ENCODE measurements at places on chromosomes 1 and 21. TPM values are rescaled to one million over a fixed set of nuclear protein-coding genes. Genes with fewer than 3 reads are reported as not detected.

COL8A2 gene
- 2.7 TPM for total RNA-seq

DNA sequence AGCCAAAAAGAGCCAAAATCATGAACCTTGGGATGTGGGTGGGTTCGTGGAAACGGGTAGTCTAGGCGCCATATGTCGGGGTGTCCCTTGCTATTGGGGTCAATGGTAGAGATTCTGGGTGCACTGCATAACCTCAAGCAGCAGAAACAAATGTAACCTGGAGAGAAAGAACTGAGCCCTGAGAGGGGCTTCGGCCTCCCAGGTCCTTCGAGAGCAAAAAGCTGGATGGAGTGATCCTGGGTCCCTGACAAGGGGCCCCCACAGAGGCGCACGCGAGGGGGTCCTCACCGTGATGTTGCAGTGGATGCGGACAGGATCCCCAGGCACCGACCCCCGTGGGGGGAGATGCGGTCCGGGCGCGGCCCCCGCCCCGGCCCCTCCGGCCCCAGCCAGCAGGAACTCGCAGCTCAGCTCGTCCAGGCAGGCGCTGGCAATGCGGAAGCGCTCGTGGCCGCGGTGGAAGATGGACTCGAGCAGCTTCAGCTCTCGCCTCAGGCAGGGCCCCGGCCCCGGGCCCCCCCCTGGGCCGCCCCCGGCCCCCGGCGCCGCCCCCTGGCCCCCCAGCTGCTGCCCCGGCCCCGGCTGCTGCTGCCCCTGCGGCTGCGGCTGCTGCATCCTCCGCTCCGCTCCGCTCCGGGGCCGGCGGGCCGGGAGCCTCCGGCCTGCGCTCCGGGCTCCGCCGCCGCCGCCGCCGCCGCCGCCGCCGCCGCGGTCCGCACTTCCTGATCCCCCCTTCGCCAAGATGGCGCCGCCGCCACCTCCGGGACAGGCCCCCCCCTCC, at the start of gene UBE2Q1:
TSS of gene UBE2Q1 (minus strand) at position 724 of the 781 bp plus-strand sequence. CDS start at position 615, 109 bp downstream.
- DNase-seq: peak; percentile 64

- no peak for DNase-seq
These were observed at the start of gene SEC16B for GRCh38 chr1:177969825-177970371. SEC16B (minus strand) TSS chr1:177970058; CDS start chr1:177967981, 2,077 bp downstream.

GRCh38 chr1:31800674-31800967, 15.2 kb downstream of the SPOCD1 start:
- no peak for DNase-seq

KDF1 gene
- total RNA-seq: 0.91 TPM

GRCh38 chr1:11098931-11099309, 749 bp downstream of the EXOSC10 start:
- no peak for DNase-seq

ERICH3 gene
- total RNA-seq: not detected

GRCh38 chr1:35434703-35435102, 122.5 kb downstream of the KIAA0319L start:
- no peak for DNase-seq

GRCh38 chr1:7781923-7782495, 2.1 kb upstream of the PER3 start:
- DNase-seq: peak; percentile 68

PCSK9 gene
- total RNA-seq: not detected

DNA sequence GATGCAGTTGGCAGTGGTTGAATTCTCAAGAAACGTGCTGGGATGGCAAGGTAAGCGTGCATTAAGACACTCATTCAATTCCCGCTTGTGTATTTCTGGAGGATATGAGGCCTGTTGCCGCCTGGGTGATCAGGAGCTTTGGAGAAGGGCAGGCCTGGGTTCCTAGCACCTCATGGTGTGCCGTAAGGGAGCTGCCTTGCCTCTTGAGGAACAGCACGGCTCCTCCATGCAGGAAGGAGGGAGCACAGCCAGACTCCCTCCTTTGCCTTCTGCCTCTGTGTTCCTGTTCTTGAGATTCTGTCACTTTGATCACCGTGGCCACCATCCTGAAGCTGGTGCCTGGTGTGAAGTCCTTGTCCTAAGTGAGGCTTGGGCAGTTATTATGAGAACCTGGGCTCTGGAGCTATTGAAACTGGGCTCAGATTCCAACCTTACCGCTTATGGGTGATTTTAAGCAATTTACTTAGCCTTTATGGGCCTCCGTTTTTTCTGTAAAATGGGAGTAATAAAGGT, 18.3 kb downstream of the SLFNL1 start:
- DNase-seq: no peak

VCAM1 gene
- 6.0 TPM for total RNA-seq

DNA sequence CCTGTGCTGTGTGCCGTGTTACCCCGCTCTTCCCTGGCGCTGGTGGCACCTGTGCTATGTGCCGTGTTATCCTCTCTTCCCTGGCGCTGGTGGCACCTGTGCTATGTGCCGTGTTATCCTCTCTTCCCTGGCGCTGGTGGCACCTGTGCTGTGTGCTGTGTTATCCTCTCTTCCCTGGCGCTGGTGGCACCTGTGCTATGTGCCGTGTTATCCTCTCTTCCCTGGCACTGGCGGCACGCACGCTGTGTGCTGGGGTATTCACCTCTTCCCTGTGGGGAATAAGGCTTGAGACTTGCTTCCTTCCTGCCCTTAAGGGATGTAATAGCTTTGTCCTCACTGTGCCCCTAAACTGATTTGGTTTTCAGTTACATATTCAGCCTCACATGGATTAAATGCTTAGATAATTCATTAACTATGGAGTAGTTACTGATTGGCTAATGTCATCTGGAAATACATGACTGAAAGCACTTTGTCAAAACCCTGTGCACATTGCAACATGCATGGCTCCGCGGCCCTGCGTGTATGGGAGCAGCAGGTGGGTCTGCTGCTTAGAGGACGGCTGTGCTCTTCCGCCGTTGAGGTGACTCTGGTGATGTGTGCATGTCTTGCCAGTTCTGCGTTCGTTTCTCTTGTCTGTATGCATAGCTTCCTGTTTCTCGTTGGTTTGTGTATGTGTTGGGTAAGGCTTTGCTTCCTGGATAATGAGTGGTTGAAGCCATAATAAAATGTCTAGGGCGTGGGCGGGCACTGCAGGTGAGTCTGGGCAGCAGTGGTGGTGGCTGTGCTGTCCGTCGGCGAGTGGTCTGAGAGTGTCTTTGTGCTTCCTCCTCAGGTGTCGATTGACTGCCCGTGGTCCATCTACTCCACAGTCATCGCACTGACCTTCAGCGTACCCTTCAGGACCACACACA, 17.9 kb upstream of the PWP2 start:
- no peak for DNase-seq

DNA sequence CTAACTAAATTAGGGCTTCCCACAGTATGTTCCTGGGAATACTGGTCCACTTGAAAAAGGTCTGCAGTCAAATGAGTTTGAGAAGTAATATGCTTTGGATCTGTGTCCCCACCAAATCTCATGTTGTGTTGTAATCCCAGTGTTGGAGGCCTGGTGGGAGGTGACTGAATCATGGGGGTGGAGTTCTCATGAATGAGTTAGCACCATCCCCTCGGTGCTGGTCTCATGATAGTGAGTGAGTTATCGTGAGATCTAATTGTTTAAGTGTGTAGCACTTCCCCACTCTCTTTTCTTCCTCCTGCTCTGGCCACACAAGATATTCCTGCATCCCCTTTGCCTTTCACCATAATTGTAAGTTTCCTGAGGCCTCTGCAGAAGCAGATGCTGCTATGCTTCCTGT, 16.9 kb upstream of the DMRTB1 start:
- DNase-seq: no peak

AQP10 gene
- total RNA-seq: 0.12 TPM

GRCh38 chr21:45318146-45318555, 30.5 kb upstream of the POFUT2 start:
- peak; percentile 43 for DNase-seq

DNA sequence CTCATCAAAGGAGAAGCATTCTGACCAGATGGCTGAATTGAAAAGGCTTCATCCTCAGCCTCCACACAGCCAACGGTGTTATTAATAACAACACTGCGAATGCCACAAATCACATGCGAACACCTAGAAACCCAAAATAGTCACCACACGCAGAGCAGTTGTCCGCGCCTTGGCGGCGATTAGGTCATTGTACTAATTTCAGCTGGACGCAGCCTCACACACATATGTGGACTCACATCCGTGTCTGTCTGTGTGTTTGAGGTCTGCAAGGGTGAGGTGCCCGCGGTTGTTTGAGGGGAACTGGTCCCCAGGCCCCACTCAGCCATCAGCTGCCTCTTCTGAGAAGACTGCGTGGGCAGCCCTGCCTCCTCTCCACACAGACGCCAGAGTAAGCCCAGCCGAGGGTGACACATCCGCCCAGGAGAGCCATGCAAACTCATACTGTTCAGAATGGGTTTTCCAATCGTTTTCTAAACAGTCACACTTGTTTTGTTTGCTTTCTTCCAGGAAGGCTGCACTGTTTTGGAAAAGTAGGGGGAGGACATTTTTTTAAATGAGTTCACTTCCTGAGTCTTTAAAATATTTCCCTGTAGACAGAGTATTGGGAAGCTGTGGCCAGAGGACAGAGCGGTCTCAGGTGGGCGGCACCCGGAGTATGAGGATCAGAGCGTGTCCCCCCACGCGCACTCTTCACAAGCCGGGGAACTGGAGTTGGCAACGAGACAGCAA, 53.4 kb downstream of the TOMM20 start:
- DNase-seq: peak; percentile 79

- DNase-seq: no peak
These were observed 54.6 kb downstream of the MATN1 start for GRCh38 chr1:30668546-30669327.

FCRL3 gene
- total RNA-seq: 0.08 TPM

SLC16A4 gene
- 6.4 TPM for total RNA-seq

DNA sequence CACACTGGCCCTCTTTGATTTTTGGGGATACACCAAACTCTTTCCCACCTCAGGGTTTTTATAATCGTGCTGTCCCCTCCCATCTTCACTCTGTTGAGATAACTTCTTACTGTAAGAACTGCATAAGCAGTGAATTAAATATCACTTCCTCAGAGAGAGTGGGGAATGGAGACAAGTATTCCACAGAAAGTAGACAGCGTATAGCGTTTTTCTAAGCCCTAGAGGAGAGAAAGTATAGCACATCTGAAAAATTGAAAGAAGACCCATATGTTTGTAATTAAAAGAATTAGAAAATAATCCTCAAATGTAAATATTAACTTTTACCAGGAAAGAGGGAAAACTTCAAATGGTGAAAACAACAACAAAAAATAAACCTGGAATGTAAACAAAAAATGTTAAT, 67.3 kb downstream of the GPR161 start:
- DNase-seq: no peak

GRCh38 chr1:233328142-233328921, 808 bp downstream of the MAP3K21 start:
- DNase-seq: peak; percentile 60

DNA sequence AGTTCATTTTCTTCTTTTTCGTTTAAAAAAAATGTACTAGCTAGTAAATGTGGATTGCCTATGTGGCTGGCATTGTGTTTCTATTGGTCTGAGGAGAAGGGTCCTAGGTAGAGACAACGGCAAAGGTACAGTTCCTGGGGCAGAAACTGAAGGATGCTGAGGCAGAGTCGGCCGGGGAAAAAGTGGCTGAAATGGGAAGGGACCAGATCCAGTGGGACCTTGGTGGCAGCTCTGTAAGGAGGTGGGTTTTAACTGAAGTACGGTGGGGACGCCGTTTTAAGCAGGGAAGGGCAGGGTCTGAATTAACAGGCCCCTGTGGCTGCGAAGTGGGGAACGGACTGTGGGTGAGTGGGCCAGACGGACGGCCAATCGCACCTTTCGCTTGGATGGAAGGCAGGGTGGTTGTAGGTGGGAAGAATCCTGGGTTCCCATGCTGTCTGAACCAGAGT, 420 bp upstream of the VPS13D start:
- DNase-seq: no peak

DNA sequence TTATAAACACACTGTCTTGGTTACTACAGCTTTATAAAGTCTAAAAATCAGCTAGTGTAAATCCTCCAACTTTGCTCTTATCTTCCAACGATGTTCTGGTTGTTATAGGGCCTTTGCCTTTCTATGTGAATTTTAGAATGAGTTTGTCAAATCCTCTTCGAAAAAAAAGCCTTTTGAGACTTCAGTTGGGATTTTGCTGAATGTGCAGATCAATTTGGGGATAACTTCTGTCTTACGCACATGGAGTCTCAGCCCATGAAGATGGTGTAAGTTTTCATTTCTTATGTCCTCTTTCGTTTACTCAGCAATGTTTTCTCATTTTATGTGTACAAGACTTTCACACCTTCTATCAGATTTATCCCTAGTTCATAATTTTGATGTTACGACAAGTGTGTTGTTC, 64.8 kb upstream of the ADARB1 start:
- no peak for DNase-seq

HLX gene
- total RNA-seq: 4.1 TPM

DNA sequence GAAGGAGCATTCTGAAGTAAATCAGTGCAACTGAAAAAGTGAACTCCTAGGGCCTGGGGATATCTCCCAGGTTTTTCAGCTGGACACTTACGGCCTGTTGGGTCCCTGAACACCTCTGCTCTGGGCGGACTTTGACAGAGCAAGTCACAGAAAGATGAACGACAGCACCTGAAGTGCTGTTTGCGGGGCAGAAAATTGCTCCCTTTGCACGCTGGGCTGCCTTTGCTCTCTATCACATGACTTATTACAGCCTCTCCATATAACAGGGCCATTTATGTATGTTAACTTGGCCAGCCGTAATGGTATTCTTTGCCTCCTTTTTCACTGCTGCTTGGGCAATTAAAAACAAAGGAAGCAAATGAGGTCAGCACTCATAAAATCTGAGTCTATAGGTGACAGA, 332.9 kb downstream of the BARHL2 start:
- no peak for DNase-seq

- DNase-seq: no peak
These were observed 19.4 kb upstream of the USP1 start for GRCh38 chr1:62417351-62417999.

DNA sequence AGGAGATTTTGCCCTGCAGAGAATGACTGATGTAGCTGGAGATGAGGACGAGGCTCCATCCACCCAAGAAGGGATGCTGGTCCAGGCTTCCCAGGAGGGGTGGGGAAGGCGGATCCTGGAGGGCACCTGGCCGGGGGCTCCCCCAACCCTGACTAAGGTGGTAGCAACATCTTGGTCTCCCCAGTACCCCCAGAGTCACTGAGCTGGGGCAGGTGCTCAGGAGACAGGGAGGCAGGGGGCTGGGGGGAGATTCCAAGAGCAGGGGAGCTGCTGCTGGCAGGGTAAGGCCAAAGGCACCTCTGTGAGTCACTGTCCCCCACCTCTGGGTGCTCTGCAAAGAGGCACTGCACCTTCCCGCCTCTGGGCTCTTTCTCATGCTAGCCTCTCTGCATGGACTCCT, 24.0 kb downstream of the CDCA8 start:
- DNase-seq: no peak

GRCh38 chr1:74785944-74786343, 53.0 kb downstream of the TYW3 start:
- DNase-seq: no peak

- DNase-seq: no peak
These were observed 228.4 kb downstream of the PTGER3 start for GRCh38 chr1:70819231-70819630.

DNA sequence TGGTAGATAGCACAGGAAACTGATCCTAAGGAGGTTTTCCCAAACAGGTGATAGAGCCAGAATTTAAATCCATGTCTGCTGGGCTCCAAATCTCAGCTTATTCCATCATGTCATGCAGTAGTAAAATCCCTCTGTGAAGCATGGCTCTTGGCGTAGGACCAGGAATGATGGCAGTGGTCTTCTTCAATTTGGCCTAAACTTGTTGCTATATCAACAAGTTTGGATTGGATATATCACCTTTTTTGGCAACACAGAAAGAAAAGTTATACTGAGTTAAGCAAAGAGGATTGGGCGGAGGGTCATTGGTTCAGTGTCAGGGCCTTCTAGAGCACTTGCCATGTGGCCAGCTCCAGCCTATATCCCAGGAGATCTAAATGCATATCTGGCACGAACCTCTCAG, 52.2 kb downstream of the FGGY start:
- no peak for DNase-seq

- no peak for DNase-seq
These were observed 188.9 kb upstream of the EDN2 start for GRCh38 chr1:41673378-41673777.

TNFRSF18 gene
- total RNA-seq: not detected

All from right cardiac atrium (tissue), 5 donors.